ENCODE measurements at places on chromosomes 6 and 20.

- no peak for DNase-seq
Observed at GRCh38 chr20:33030076-33030475, 1.4 kb upstream of the BPIFB6 start.

DNA sequence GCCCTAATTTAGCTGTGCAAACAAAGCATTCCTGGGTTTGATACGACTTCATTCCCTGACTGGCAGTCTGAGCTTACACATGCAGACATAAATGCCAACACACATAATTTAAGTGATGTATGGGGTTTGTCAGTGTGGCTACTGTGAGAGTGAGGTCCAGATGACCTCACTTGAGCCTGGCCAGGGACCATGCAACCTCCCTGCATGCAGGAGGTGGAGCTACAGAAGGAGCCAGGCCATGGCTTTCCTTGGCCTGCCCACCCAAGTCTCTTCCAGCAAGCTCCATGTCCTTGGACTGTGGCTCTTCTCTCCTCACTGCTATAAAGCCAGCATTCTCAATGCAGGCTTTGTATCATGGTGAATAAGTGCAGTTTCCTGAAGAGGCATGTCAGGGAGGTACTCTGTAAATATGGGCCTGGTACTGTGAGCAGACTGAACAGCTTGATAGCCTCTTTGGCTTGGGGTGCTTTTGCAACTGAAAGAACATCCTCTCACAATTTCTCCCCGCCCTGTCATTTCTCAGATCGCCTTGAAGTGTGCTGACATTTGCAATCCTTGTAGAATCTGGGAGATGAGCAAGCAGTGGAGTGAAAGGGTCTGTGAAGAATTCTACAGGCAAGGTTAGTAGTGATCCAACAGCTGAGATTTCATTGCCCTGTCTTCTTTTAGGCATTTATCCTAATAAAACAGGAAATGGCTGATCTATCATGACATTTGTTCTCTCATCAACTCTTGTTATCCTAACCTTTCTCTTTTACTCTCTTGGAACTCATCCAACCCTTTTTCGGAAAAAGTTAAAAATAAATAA, 69.2 kb downstream of the MTFR2 start:
- DNase-seq = no peak

- DNase-seq = no peak
Observed at GRCh38 chr6:49634092-49634835, 2.4 kb downstream of the RHAG start.

DNA sequence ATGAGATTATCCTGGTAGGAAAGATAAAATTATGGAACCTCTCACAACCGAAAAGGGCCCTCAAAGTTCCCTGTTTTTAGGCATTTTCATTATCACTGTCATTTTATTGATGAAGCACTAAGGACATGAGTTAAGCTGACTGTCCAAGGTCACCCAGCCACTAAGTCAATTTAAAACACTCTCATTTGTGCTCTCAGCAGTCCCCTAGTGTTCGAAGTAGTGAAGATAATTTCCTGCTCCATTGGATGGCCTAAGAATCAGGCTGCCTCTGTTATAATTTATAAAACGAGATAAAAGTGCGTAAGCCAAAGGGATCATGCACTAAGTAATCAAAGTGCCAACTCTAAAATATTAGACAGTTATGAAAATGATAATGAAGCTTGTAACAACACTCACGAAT, 169.1 kb downstream of the KIF16B start:
- no peak for DNase-seq

DNA sequence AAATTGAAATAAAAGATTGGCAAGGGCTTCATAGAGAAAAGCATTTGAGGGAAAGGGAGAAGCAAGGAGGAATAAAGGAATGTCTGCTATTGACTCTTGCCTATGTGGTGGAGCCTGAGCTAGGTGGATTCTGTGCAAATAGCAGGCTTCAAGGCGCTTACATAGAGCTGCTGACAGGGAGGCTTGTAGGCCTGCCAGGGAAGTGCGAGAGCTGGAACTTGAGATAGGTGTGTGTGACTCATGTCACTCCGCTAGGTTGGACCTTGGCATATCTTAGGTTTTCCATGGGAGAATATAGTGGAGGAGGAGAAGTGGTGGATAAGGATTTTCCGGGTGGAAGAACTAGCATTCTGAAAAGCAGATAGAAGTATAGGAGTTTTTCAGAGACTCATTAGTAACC, 14.0 kb downstream of the SNRNP48 start:
- no peak for DNase-seq

- no peak for DNase-seq
Observed at GRCh38 chr6:151723152-151723551, 84.3 kb upstream of the ESR1 start.

- no peak for DNase-seq
Observed at GRCh38 chr6:50249493-50249892, 199.8 kb upstream of the DEFB112 start.
